ENCODE measurements at places on chromosomes 5 and 9. TPM values are rescaled to one million over a fixed set of nuclear protein-coding genes. Genes with fewer than 3 reads are reported as not detected.

Gene SMIM33
- not detected for total RNA-seq

Gene IL6ST
- 181 TPM for total RNA-seq

Gene RLN2
- total RNA-seq: not detected

Gene EIF4EBP3
- 8.6 TPM for total RNA-seq

Gene ARL14EPL
- not detected for total RNA-seq

Gene PCDHAC2
- total RNA-seq: 8.8 TPM

Gene GPRIN1
- 18.9 TPM for total RNA-seq

Gene NTRK2
- 0.23 TPM for total RNA-seq

Gene LRRC70
- total RNA-seq: 0.13 TPM

Gene SMAD5
- 61.5 TPM for total RNA-seq

Gene IFNA4
- total RNA-seq: not detected

Gene SCGB3A2
- 0.39 TPM for total RNA-seq

Gene IFNA14
- not detected for total RNA-seq

Gene CTXN3
- total RNA-seq: not detected

Gene REEP2
- 6.5 TPM for total RNA-seq

Gene FBXL7
- total RNA-seq: not detected

Gene CDH9
- total RNA-seq: 0.10 TPM

Gene PPIC
- 45.8 TPM for total RNA-seq

Gene S1PR3
- total RNA-seq: 8.1 TPM

Gene ZNF618
- 1.8 TPM for total RNA-seq

Gene TTC23L
- total RNA-seq: not detected

Gene TOR4A
- total RNA-seq: 37.1 TPM

Gene EQTN
- not detected for total RNA-seq

Gene FSTL4
- 0.18 TPM for total RNA-seq

Gene PRDM9
- not detected for total RNA-seq

Gene ADAMTSL2
- 0.10 TPM for total RNA-seq

Gene GADD45G
- total RNA-seq: 1.2 TPM

Gene TPM2
- total RNA-seq: 544 TPM

Gene ALDH1A1
- total RNA-seq: 0.54 TPM

Gene HTR1A
- total RNA-seq: not detected

Gene PCDHGA10
- total RNA-seq: 0.69 TPM

Gene GFI1B
- total RNA-seq: 0.08 TPM

Gene LPAR1
- total RNA-seq: 11.0 TPM

Gene WDR38
- total RNA-seq: not detected

Gene ADGRD2
- not detected for total RNA-seq

Gene TPPP
- 0.98 TPM for total RNA-seq

Measured in Panc1 (cell line).